ENCODE measurements at places on chromosomes 1 and 21.

DNA sequence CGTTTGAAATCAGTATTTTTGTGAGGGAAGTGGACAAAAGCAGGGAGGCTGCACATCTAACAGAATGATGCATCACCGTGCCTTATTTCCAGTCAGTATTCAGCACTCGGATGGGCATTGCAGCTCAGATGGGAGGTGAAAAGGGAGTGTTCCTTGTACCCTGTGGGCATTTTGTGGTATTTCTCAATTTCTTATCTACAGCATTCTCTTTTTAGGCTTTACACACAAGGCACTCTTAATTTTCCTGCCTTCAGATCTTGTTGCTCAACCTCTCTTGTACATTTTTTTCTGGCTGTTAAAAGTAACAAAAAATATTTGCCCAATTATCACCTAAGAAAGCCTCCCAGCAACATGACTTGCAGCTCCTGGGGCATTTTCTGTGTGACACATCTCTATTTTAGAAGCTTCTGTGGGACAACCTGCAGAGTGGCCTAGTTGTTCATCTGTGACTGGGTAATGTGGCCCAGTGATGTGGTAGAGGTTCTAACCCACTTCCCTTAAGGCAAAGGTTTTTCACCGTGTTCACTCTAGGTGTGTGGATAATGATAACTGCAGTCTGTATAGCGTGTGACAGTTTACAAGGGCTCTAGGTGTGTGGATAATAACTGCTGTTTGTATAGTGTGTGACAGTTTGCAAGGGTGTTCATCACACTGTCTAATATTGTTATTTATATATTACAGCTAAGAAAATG lies 257.2 kb downstream of the PTGER3 start:
- no peaks in the 10 kb centered on the region for H3K36me3 ChIP-seq
- H3K4me3 ChIP-seq = no peak overlapping the region
- H3K4me1 ChIP-seq = no peaks in the 10 kb centered on the region
- no peak overlapping the region for H3K27ac ChIP-seq
- DNase-seq = no peak
- H3K27me3 ChIP-seq = no peaks in the 10 kb centered on the region

- H3K27me3 ChIP-seq = no peaks in the 10 kb centered on the region
- no peaks in the 10 kb centered on the region for H3K4me1 ChIP-seq
- H3K27ac ChIP-seq = peak overlapping the region; percentile 12
- no peak for DNase-seq
Measured at GRCh38 chr1:72557446-72558049, 275.2 kb upstream of the NEGR1 start.

GRCh38 chr1:153556348-153556747 lies 7.3 kb upstream of the S100A3 start:
- H3K36me3 ChIP-seq = no peaks in the 10 kb centered on the region
- H3K27me3 ChIP-seq = peaks cover 8% of the 10 kb centered on the region
- H3K4me3 ChIP-seq = no peak overlapping the region
- DNase-seq = no peak

DNA sequence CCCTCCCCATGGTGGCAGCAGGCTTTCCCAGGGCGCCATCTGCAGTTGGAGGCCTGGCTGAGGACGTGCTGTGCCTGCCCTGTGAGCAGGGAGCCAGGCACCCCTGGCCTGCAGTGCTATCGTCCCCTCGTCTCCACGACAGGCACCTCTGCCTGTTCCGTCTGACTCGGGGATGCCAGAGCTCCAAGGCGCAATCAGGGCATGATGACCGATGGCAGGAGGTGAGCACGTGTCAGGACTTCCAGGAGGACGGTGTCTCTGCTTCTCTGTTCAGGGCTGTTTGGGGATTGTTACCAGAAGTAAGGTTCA lies 125.2 kb downstream of the PCBP3 start:
- no peaks in the 10 kb centered on the region for H3K36me3 ChIP-seq
- no peak overlapping the region for H3K4me3 ChIP-seq
- peaks cover 5% of the 10 kb centered on the region for H3K27me3 ChIP-seq
- H3K27ac ChIP-seq = no peak overlapping the region
- no peak for DNase-seq

GRCh38 chr1:52673513-52673912 lies 24.6 kb downstream of the COA7 start:
- H3K4me3 ChIP-seq = no peak overlapping the region
- no peak overlapping the region for H3K27ac ChIP-seq
- H3K4me1 ChIP-seq = peaks cover 16% of the 10 kb centered on the region

DNA sequence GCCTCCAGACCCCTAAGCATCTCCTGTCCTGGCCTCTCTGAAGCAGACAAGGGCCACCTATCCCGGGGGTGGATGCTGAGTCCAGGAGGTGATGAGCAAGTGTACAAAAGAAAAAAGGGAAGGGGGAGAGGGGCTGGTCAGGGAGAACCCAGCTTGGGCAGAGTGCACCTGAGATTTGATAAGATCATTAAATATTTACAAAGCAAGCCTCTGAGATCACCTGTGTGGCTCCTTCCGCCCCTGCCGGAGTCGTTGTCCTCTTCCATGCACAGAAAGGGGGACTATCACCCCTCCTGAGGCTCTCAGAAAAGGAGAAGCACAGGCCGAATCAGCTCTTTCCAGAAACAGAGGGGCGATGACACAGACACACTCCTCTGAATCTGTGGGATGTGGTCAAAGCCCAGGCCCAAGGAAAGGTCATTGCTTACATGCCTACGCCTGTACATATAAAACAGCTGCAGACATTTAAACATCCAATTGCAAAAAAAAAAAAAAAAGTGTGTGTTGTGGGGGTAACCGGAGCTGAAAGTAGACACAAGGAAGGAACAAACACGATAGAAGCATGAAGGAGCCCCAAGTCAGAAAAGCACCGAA lies 30.9 kb downstream of the PRSS38 start:
- peaks cover 4% of the 10 kb centered on the region for H3K4me1 ChIP-seq
- peaks cover 6% of the 10 kb centered on the region for H3K27me3 ChIP-seq
- no peak for DNase-seq
- H3K27ac ChIP-seq = no peak overlapping the region
- H3K4me3 ChIP-seq = no peak overlapping the region
- no peaks in the 10 kb centered on the region for H3K36me3 ChIP-seq

DNA sequence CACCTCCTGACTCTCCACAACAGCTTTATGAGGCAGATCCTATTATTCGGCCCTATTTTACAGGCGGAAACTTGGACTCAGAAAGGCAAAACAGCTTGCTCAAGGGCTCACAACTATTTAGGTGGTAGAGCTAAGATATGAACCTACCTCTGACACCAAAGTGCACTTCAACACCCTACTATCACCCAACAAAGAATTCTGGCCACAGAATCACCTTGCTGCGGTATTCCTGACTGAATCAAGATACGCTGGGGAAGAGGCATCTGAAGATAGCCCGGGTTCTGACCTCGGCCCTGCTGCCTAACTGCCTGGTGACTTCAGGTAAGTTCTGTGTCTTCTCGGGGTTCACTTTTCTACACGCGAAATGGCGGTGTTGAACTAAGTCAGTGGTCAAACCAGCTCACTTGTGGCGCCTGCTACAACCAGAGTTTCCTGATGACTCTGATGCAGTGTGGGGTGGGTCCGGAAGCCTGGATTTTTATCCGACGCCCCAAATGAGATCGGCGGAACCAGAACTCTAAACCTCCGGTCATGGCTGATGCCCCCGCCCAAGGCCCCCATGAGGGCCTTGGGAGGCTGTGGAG lies 608 bp downstream of the PEF1 start:
- no peaks in the 10 kb centered on the region for H3K36me3 ChIP-seq
- H3K27me3 ChIP-seq = peaks cover 9% of the 10 kb centered on the region
- H3K27ac ChIP-seq = peak overlapping the region; percentile 100

DNA sequence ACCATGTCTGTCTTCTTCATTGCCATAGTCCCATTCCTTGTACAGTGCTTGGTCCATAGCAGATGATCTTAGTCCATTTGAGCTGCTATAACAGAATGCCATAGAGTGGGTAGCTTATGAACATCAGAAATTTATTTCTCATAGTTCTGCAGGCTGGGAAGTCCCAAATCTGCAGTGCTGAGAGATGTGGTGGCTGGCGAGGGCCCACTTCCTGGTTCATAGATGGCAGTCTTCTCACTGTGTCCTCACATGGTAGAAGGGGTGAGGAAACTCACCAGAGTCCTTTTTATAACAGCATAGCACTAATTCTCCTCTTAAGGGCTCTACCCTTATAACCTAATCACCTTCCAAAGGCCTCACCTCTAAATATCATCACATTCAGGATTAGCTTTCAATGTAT lies 23.1 kb upstream of the RAP1A start:
- no peaks in the 10 kb centered on the region for H3K27me3 ChIP-seq
- H3K27ac ChIP-seq = no peak overlapping the region
- no peaks in the 10 kb centered on the region for H3K36me3 ChIP-seq

DNA sequence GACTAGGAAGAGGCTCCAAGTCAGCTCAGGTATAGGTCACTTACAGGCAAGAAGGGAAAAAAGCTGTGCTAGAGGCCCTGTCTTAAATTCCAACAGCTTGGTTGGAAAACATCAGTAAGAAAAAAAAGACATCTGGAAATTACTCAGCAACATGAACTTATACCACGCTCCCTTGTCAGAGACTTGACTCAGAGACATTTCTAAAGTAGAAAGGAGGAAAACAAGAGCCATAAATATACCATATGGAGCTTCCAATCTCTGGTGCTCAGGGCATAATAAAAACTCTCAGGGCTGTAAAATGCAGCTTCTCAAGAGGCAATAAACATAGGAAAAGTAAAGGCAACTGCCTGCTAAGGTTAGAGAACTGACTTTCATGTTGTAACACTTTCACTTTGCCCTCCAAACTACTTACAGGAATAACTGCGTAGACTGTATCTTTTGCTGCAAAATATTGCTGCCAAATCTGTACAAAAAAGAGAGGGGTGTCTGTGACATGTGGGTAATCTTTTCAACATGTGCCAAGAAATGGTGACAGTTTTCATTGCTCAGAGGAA lies 14.7 kb downstream of the ATPAF1 start:
- peaks cover 13% of the 10 kb centered on the region for H3K4me1 ChIP-seq
- peaks cover 76% of the 10 kb centered on the region for H3K36me3 ChIP-seq
- H3K4me3 ChIP-seq = no peak overlapping the region
- DNase-seq = no peak

GRCh38 chr1:85502171-85502570 lies 37.2 kb upstream of the DDAH1 start:
- H3K27ac ChIP-seq = no peak overlapping the region
- H3K27me3 ChIP-seq = peaks cover 9% of the 10 kb centered on the region
- H3K36me3 ChIP-seq = peaks cover 19% of the 10 kb centered on the region
- no peak overlapping the region for H3K4me3 ChIP-seq
- DNase-seq = no peak
- peaks cover 6% of the 10 kb centered on the region for H3K4me1 ChIP-seq

DNA sequence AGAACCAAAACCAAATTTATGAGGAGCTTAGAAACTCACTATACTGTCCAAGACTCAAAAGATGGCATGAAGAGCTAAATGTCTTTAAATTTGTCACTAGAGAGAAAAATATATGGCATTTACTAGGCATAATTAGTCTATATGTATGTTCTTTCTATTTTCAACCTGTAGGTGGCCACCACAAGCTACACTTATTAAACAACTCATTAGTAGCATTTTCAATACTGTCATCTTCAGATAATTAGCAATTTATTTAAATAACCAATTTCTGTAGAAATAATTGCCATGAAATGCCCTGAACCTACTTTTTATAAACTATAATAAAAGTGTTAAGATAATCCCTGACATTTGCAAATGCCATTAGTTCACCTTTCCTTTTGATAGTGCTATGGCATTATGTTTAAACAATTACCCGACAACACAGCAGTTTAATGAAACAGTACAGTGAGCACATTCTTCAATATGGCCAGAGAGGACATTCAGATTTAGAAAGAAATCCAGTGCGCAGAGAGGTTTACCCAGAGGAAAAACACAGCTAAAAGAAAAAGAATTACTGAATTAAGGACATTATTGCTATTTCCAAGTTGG lies 522.5 kb downstream of the PTBP2 start:
- H3K4me3 ChIP-seq = no peak overlapping the region
- H3K27me3 ChIP-seq = no peaks in the 10 kb centered on the region
- no peak overlapping the region for H3K27ac ChIP-seq
- no peaks in the 10 kb centered on the region for H3K4me1 ChIP-seq

DNA sequence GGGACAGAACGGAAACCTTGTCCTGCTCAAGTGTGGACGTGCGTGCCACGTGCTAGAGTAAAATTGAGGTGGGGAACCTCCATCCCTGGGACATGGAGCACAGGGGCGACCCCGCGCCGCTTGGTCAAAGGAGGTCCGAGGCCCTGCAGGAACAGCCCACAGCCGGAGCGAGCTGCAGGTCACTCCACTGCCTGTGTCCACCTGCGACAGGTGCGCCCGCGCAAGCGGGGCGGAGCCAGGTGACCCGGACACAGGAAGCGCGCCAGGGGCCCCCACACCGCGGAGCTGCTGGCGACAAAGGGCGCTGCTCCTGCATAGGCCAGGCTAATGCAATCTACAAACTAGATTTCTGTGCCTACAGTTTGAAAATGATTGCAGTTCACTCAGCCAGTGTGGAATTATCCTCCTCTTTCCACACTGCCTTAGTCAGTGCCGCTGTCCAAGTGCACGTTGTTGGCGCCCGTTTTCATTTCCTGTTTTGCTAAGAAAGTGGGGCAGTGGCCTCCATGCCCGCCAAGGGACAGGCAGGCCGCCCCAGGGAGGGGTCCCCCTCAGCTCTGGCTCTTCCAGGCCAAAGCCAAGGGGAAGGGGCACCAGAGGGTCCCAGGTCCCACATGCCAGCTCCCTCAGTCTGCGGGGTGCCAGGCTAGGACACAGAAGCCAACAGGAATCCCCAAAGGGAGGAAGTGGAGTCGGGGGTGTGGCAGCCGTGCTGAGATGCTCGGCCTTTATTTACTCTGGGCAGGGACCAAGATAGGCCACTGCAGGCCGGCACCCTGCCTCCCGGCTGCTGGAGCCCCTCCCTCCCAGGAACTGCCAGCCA lies 4.3 kb upstream of the NADK start:
- H3K27me3 ChIP-seq = peaks cover 14% of the 10 kb centered on the region
- peaks cover 25% of the 10 kb centered on the region for H3K4me1 ChIP-seq
- H3K27ac ChIP-seq = peak overlapping the region; percentile 24
- H3K4me3 ChIP-seq = no peak overlapping the region
- no peak for DNase-seq
- H3K36me3 ChIP-seq = peaks cover 31% of the 10 kb centered on the region

DNA sequence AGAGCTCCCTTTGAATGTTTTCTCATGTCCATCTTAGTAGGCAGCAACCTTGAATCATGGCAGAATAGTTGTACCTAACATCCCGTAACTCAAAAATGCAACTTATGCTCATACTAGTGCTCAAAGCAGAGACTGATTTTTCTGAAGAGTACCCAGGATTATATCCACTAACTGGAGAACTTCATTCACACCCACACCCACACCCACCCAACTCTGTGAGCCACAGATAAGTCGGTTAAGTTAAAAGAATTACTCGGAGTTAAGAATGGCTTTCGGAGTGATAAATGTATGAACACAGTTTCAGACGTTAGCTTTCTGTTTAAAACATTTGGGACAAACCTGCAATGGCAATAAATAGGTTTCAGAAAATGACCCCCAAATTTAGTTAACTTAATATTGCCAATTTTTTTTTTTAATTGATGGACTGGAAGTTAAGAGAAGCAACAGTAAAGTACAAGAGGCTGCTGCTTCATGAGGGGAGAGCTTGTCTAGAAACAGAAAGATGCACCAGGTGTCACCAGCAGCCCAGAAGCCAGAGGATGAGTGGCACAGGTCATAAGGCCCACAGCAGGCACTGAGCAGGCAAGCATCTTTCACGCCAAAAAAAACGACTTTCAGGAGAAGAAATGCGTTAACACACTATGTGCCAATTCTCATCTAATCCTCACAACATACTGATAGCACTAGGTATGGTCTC lies 48.4 kb upstream of the C1orf198 start:
- no peak overlapping the region for H3K27ac ChIP-seq
- peaks cover 17% of the 10 kb centered on the region for H3K36me3 ChIP-seq
- no peak overlapping the region for H3K4me3 ChIP-seq
- no peaks in the 10 kb centered on the region for H3K27me3 ChIP-seq
- DNase-seq = no peak

GRCh38 chr1:100455478-100456072 lies 82.4 kb upstream of the GPR88 start:
- H3K4me1 ChIP-seq = peaks cover 14% of the 10 kb centered on the region
- peaks cover 2% of the 10 kb centered on the region for H3K27me3 ChIP-seq
- H3K36me3 ChIP-seq = peaks cover 8% of the 10 kb centered on the region
- no peak for DNase-seq
